ENCODE measurements at places on chromosomes 2 and 18.

- no peak for DNase-seq
Observed at GRCh38 chr18:52334896-52335295, 5.1 kb upstream of the DCC start.

DNA sequence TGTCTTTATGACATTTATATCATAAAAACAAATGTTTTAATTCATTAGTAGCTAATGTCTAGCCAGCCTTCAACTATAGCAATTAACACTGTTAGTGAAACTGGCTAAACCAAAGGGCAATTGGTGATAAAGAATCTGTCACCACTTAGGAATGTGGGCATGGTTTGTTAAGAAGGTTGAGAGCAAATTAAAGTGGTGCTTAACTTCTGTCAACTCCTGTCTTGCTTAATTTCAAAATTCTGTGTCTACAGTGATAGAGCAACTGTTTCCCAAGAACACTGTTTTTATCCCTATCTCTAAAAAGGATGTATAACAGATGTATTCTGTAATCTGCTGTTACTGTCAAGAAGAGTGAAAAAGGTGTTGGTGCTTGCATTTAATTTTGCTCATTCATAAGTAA lies 36.5 kb downstream of the CFAP36 start:
- no peak for DNase-seq

- DNase-seq, result no peak
Observed at GRCh38 chr2:120763508-120763907, 27.8 kb downstream of the GLI2 start.

- DNase-seq, result no peak
Observed at GRCh38 chr2:111626037-111626864, 257.7 kb downstream of the ANAPC1 start.

- DNase-seq, result no peak
Observed at GRCh38 chr2:200585730-200586643, at the start of gene AOX1. AOX1 (plus strand) TSS chr2:200586014; CDS start chr2:200586109, 95 bp downstream.

DNA sequence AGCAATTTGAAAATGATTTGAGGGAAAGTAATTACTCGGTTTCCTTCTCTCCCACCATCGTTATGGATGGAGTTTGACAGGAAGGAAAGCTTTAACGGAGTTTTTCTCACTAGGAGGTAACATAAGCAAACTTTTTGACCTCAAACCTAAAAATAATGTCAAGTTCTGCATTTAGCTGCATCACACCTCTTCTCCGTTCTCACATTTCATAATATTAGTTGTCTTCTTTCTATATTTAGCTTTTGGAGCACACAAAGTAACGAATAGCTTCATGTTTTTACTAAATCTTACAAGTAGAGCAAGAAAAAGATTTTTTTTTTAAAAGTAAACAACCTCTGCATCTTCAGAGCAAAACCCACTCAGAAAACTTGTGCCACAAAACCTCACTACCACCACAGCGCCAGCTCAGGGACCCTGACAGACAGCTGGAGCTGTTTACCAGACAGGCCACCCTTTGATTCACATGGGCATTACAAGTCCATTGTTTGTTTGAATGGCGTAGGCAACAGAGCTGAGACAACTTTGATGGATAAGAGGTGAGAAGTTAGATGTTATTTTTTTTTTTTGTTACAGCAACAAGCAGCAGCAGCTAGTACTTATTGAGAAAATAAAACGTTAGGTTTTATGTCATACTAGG lies 21.9 kb upstream of the ICOS start:
- DNase-seq, result no peak

- DNase-seq, result no peak
Observed at GRCh38 chr2:122564843-122565242, 809.4 kb downstream of the TSN start.

DNA sequence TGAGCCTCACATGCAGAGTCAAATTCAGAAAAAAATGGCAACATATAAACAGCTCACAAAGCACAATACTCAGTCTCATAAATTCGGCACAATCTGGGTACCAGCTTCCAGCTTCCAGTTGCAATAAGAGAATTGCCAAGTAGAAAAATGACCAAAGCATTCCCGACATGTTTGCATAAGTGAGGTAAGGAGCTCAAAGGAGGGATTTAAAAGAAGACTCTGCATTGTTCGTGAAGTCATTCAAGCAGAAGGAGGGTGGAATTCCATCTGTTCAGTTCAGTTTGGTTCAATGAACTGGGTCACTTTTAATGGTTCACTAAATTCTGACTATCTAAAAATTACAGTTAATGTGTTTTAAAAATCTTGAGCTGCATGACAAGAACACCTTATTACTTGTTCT lies 106.7 kb upstream of the KLHL14 start:
- DNase-seq, result no peak
